AG09309 (cell line): ENCODE measurements at places on chromosomes 13 and 19.

DNA sequence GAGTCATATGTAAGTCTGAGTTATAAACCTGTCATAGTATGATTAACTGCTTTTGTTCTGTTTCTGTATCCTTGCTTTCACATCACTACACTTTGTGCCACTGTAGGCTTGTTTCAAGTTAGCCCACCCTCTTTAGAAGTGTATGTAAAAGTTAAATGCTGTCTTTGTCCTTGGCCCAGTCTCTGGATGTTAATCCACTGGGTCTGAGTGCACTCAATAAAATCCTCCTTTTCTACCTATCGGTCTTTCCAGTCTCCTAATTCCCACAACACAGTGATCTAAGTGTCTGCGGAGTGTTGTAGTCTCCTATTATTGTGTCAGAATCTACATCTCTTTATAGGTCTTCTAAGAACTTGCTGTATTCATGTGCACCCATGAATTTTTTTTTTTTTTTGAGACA, 14.1 kb downstream of the ZNF429 start:
- no peak for DNase-seq

GRCh38 chr19:53771144-53771543, 53.0 kb downstream of the NLRP12 start:
- DNase-seq, result no peak

DNA sequence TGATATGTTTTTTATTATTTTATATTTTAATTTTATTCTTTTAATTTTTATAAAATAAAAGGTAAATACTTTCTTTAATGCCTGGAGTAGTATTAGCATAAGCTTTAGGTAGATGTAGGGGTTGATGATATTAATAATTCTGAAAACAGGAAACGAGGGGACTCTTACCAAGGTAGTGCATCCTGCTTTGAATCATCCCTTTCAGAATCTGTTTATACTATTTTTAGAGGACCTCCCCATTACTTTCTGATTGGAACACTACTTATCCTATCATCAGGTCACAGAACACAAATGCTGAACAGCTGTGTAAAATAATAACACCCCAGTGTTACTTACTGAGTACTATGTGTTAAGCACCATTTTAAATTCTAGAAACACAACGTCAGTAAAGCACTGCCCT, 27.3 kb downstream of the COG6 start:
- DNase-seq, result no peak

DNA sequence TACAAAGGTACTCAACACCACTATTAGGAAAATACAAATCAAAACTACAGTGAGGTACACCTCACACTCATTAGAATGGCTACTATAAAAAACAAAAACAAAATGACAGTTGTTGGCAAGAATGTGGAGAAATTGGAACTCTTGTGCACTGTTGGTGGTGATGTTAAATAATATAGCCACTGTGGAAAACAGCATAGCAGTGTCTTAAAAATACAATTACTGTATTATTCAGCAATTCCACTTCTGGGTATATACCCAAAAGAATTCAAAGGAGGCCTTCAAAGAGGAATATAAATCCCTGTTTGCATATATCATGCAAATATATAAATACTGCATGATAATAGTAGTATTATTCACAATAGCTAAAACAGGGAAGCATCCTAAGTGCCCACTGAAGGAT, 66.8 kb downstream of the CDK8 start:
- no peak for DNase-seq
